Activated T-helper 2 cell treated with anti-CD3 and anti-CD28 coated beads, Interferon-gamma antibody, Interleukin-2, Interleukin-4, amounts not matched to agents 10 μg/mL and 5 μg/mL and 100 μg/mL, durations not matched to agents 14 hours and 24 hours and 36 hours (primary cell): ENCODE measurements at places on chromosomes 7 and 10. TPM values are rescaled to one million over a fixed set of nuclear protein-coding genes. Genes with fewer than 3 reads are reported as not detected.

- H3K36me3 ChIP-seq: no peaks in the 10 kb centered on the region
- H3K27me3 ChIP-seq: no peaks in the 10 kb centered on the region
Measured at GRCh38 chr7:152523916-152524315, 88.1 kb upstream of the KMT2C start.

GRCh38 chr7:90532231-90532929, 62.9 kb downstream of the PTTG1IP2 start:
- H3K27me3 ChIP-seq: no peaks in the 10 kb centered on the region
- H3K27ac ChIP-seq: no peak overlapping the region
- no peak for DNase-seq
- H3K4me1 ChIP-seq: no peaks in the 10 kb centered on the region

- DNase-seq: no peak
- H3K4me1 ChIP-seq: peaks cover 9% of the 10 kb centered on the region
- no peak overlapping the region for H3K27ac ChIP-seq
- no peak overlapping the region for H3K4me3 ChIP-seq
Measured at GRCh38 chr10:14674376-14675050, 100.2 kb downstream of the FAM107B start.

GRCh38 chr7:119957335-119957734, 315.6 kb upstream of the KCND2 start:
- H3K27ac ChIP-seq: no peak overlapping the region
- no peaks in the 10 kb centered on the region for H3K27me3 ChIP-seq
- H3K36me3 ChIP-seq: no peaks in the 10 kb centered on the region
- H3K4me3 ChIP-seq: no peak overlapping the region
- no peak for DNase-seq

DNA sequence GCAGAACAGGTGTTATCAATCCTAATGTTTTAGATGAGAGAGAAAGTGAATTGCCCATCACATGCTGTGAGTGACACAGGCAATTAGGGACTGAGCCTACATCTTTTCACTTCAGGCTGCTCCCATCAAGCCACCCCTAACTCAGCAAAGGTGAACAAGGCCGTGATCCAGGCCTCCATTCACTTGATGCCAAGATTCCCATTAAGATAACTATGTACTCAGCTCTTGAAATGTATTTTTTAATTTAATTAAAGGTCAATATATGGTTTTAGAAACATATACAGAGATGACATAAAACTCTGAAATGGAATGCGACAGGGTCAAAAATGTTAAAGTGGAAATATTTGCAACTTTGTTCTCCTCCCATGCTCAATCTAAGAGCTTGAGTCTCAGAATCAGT, 27.9 kb upstream of the UBE2H start:
- peaks cover 3% of the 10 kb centered on the region for H3K4me1 ChIP-seq
- H3K36me3 ChIP-seq: no peaks in the 10 kb centered on the region
- no peak for DNase-seq
- peaks cover 7% of the 10 kb centered on the region for H3K27me3 ChIP-seq
- H3K4me3 ChIP-seq: no peak overlapping the region

Gene LEP
- not detected in 2 replicates for total RNA-seq
